ENCODE measurements at places on chromosomes 2 and 18. TPM values are rescaled to one million over a fixed set of nuclear protein-coding genes. Genes with fewer than 3 reads are reported as not detected.

GRCh38 chr2:237432484-237433092 is 18.6 kb upstream of the COL6A3 start:
- DNase-seq: peak; percentile 68

GRCh38 chr18:60549338-60549960 is 176.9 kb upstream of the MC4R start:
- DNase-seq: peak; percentile 9

- DNase-seq: no peak
Observed at GRCh38 chr2:107711941-107712340, 114.8 kb upstream of the RGPD4 start.

GRCh38 chr2:190948671-190949070 is 65.3 kb downstream of the STAT1 start:
- no peak for DNase-seq

- no peak for DNase-seq
Observed at GRCh38 chr2:110674620-110675555, 3.0 kb downstream of the BUB1 start.

- DNase-seq: no peak
Observed at GRCh38 chr2:28716265-28716865, 35.3 kb upstream of the PPP1CB start.

GRCh38 chr2:36561237-36561944 is 36.6 kb downstream of the FEZ2 start:
- no peak for DNase-seq

DNA sequence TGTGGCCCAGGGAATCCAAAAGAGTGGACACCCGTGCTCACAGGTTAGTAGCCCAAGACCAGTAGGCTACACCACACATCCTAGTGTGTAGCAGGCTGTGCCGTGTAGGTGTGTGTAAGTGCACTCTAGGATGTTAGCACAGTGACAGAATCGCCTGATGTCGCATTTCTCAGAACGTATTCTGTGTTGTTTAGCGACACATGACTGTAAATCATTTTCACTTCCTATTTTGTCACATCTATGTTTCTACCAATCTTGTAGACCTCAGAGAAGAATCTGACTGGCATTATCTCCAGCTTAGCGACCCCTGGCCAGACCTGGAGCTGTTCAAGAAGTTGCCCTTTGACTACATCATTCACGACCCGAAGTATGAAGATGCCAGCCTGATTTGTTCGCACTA is 45.1 kb downstream of the NTSR2 start:
- DNase-seq: no peak

DNA sequence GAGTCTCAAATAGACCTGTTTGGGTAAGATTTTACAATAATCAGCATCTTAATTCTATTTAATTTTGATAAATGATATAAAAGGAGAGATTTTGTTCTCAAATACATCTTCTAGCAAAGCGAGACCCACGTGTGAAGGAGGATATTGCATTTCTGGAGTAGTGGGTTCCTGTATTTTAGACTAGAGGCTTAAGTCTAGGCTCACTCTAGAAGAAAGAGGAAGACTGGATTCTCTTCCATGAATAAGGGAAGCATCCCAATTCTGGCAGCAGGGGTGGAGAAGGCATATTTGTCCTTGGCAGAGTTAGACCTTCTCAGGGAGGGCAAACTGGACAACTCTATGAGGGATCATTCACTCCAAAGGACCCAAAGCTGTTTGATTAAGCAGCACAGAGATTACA is 11.3 kb upstream of the FAM228A start:
- no peak for DNase-seq

- DNase-seq: peak; percentile 11
Observed at GRCh38 chr2:64525317-64525613, 1.1 kb downstream of the AFTPH start.

GRCh38 chr2:102082571-102083392 is 59.8 kb upstream of the IL1R1 start:
- DNase-seq: peak; percentile 6

- DNase-seq: no peak
Observed at GRCh38 chr2:45024600-45025291, 15.5 kb upstream of the SIX2 start.

- no peak for DNase-seq
Observed at GRCh38 chr2:136909777-136910176, 144.4 kb downstream of the THSD7B start.

GRCh38 chr2:8268172-8268783 is 413.6 kb upstream of the ID2 start:
- no peak for DNase-seq

GRCh38 chr18:55076643-55077218 is 117.5 kb upstream of the CCDC68 start:
- DNase-seq: no peak

- DNase-seq: no peak
Observed at GRCh38 chr2:111930409-111930808, 32.0 kb downstream of the MERTK start.

GRCh38 chr2:168796583-168797285 is 5.7 kb upstream of the NOSTRIN start:
- DNase-seq: no peak

The LYPD6 gene
- total RNA-seq: not detected

The HAAO gene
- total RNA-seq: 0.31 TPM

The GALNT13 gene
- total RNA-seq: not detected

The LAMA1 gene
- not detected for total RNA-seq

The SEC11C gene
- 42.4 TPM for total RNA-seq

The ALPP gene
- not detected for total RNA-seq

The INHA gene
- not detected for total RNA-seq

The C2orf78 gene
- not detected for total RNA-seq

Measured in naive thymus-derived CD8-positive, alpha-beta T cell (primary cell).